ENCODE measurements at places on chromosomes 7 and 10. TPM values are rescaled to one million over a fixed set of nuclear protein-coding genes. Genes with fewer than 3 reads are reported as not detected.

DNA sequence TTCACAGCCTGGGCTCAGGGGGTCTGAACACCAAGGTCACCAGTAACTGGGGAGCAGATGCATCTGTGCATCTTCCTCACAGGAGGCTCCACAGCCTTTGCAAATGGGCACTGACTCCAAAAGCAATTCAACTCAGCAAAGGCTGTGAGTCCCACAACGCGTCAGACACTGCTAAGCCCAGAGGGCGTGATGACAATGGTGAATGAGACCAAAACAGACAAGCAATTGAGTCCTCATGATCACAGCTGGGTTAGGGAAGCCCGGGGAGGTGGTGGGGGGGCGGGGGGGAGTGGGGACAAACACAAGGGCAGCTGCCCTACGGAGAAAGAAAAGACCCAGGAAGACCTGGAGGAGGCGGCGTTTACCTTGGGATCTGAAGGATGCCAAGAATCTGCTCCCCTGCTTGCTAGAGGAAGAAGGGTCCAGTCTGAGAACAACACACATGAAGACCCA is 61.6 kb upstream of the RNF32 start:
- no peak for DNase-seq

DNA sequence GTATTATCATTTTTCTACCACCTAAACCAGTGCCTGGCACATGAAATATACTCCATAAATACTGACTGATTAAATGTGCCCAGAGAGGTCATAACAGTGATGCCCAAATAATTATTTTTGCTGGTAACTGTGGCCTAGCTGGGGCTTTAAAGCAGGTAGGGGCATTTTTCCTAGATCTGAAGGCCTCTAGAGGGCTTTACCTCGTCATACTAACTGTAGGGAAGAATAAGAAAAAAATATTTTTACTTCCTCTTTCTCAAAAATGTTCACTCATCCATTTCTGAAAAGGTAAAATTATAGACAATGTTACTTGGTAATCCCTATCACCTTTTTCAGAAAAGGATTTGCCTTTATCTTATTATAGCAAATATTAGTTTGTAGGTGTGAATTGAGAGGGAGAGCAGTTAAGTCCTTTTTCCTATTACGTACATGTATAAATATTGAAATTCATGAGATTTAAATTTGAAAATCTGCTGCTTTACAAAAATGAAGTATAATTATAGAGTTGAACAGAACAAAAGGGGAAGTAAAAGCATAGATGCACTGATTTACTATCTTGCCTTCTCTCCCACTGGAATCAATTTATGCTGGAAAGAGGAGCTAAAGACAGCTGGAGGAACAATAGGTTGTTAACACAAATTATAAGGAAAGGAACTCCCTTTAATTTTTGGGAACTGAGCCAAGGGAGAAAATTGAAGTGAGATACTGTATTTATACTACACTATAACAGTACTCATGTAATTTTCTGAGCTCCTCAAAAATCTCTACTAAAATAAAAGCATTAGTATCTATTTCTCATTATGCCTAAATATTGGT is 71.5 kb upstream of the NOBOX start:
- no peak for DNase-seq

- DNase-seq: no peak
Measured at GRCh38 chr7:134886353-134887057, 99.8 kb upstream of the AGBL3 start.

GRCh38 chr10:78524342-78524741 is 490.7 kb downstream of the RPS24 start:
- DNase-seq: no peak

- DNase-seq: peak; percentile 4
Measured at GRCh38 chr7:146736446-146737190, 620.0 kb downstream of the CNTNAP2 start.

DNA sequence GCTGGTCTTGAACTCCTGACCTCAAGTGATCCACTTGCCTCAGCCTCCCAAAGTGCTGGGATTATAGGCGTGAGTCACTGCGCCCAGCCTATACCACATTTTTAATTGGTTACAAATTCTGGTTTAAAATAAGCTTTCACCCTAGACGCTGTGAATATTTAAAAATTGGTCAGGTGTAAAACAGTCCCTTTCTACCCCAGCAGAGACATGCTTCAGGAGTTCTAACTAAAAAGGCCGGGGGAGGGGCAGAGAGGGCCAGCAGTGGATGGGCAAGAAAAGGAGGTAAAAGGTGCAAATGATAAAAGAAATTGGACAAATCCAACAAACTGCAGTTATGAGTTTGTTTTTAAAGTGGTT is 70.0 kb downstream of the WAPL start:
- no peak for DNase-seq

- no peak for DNase-seq
Measured at GRCh38 chr10:5641501-5641900, 24.9 kb downstream of the ASB13 start.

DNA sequence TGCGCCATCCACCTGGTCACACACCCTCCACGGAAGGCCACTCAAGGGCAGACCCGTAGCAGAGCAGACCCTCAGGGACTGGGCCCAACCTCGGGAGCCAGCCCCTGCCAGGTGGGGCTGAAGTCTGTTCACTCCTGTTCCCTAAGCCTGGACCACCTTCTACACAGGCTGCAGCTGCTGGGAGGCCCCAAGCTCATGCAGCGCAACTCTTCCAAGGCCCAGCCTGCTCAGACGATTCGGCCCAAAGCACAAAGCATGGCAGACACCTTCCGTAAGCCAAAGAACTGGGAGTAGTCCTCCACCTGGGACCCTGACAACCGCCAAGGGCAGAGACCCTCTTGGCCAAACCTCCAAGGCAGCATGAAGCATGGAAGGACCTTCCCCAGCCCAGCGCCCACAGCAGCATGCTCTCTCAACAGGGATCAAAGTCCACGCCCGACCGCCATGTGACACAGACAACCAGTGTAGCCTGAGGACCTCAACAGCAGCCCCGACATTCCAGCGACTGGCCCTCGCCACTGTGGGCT is 11.5 kb downstream of the SHH start:
- no peak for DNase-seq

DNA sequence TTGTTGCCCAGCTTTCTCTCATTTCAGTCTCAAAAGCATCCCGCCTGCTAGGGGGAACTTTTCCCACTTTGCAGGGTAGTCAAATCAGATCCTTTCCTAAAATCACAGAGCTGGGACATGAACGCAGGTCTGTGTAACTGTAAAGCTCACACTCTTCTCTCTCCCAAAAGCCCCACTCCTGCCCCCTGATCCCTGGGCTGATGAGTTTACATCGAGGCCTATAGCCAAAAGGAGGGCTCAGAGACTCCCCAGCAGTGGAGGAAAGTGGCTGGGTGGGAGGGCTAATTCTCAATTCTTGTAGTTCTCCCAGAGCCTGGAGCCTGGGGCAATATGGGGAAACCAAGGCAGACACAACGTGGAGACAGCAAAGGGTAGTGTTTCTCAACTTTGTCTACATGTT is 6.5 kb upstream of the MTPAP start:
- no peak for DNase-seq

- DNase-seq: no peak
Measured at GRCh38 chr10:113316506-113316905, 236.3 kb upstream of the HABP2 start.

- DNase-seq: no peak
Measured at GRCh38 chr7:39414224-39415035, 151.8 kb upstream of the YAE1 start.

DNA sequence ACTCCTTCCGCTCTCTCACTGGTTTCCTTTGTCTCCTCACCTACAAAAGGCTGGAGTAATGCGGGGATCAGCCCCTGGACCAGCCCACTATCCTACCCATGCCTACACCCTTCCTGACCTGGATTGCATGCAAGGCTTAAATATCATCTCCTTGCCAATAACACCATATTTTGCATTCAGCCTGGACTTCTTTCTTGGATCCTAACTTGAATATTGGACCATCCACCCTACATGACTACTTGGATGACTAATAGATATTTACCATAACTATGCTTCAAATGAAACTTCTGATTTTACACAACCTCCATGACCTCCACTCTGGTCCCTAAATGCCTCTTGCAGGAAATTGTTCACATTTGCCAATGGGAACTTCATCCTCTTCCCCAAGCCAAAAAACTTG is 188.3 kb upstream of the AKR1E2 start:
- no peak for DNase-seq

GRCh38 chr7:2411815-2412586 is 8.6 kb downstream of the CHST12 start:
- DNase-seq: no peak

- DNase-seq: no peak
Measured at GRCh38 chr10:22684699-22685098, 29.7 kb downstream of the PIP4K2A start.

GRCh38 chr7:52863652-52864051 is 171.8 kb upstream of the POM121L12 start:
- DNase-seq: no peak

DNA sequence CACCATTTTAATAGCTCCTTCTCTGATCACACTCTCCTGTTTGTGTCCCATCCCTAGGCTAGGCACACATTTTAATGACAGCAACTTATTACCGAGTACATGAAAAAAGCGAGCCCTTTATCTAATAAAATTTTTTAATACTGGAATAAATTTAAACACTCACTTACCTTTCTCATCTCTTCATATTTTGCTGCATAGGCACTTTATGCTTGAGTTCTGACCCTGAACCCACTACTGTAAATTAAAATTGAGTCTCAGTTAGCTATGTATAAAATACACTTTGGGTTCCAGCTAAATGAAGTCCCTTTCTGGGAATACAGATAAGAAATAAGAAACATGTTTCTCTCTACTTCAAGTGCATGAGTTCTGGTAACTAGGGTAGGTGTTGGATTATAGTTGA is 104.6 kb downstream of the HECW1 start:
- no peak for DNase-seq

DNA sequence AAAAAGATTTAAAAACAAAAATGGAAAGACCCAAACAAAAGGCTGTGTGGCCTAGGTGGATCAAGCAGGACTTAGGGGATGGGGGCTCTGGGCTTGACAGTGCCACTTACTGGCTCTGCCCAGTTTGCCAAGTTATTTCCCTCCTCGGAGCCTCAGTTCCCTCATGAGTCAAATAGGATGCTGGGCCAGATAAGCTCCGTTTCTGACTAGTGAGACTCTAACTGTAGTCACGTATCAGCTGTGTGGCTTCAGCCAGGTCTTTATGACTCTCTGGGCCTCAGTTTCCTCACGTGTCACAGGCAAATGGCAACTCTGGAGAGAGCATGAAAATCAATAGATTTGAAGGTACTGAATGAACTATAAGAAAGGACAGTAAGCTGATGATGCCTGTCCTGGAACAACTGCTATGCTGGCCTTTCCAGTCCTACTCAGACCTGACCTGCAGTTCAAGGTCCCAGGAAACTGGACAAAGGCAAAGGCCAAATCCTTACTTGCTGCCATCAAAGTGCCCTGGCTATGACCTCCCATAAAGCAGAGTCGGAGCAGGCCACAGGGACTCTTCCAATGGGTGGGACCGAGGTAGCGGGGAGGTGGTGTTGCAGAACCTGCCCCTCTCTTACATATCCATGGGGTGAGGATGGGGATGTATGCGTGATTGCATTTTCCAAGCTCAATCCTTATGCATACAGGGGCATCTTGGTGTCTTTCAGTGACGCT is 27.0 kb downstream of the FAM53B start:
- no peak for DNase-seq

GRCh38 chr10:95431900-95432342 is 129.2 kb downstream of the SORBS1 start:
- no peak for DNase-seq

DNA sequence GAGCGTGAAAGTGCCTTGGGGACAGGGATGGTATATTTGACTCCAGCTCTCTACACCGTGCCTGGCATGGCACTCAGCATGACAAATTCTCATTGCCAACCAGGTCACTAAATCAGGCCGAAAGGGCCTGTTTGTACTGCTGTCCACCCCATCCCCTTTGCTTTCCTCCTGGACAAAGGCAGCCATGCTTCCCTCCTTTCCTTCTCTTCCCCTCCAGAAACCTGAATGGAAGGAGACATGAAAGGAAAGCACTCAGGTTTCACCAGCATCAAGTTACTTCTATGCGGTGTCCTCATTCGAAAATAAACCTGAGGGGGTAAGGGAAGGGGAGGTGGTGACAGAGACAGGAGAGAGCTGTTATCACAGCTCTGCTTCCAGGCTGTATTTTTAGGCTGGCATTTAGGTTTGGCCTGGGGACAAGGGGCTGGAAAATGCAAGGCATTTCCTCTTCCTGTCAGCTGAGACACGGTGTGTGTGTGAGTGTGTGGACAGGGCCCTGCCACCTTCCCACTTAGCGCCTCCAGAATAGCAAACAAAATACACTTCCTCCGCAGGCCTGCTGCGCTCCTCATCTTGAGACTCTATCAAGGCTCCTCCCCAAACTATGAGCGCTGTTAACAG is 79.9 kb upstream of the COL13A1 start:
- DNase-seq: no peak

MRLN gene
- not detected for total RNA-seq

CPA2 gene
- under 0.01 TPM for total RNA-seq

HYAL4 gene
- not detected for total RNA-seq

SUGCT gene
- total RNA-seq: 0.81 TPM

TMEM213 gene
- not detected for total RNA-seq

MTG1 gene
- total RNA-seq: 35.8 TPM

KIAA1217 gene
- total RNA-seq: not detected

RASA4B gene
- total RNA-seq: 14.8 TPM

MACROH2A2 gene
- 2.2 TPM for total RNA-seq

NME8 gene
- 0.27 TPM for total RNA-seq
